ENCODE measurements at places on chromosomes 7 and 10. TPM values are rescaled to one million over a fixed set of nuclear protein-coding genes. Genes with fewer than 3 reads are reported as not detected.

SNCG gene
- total RNA-seq = not detected

DNA sequence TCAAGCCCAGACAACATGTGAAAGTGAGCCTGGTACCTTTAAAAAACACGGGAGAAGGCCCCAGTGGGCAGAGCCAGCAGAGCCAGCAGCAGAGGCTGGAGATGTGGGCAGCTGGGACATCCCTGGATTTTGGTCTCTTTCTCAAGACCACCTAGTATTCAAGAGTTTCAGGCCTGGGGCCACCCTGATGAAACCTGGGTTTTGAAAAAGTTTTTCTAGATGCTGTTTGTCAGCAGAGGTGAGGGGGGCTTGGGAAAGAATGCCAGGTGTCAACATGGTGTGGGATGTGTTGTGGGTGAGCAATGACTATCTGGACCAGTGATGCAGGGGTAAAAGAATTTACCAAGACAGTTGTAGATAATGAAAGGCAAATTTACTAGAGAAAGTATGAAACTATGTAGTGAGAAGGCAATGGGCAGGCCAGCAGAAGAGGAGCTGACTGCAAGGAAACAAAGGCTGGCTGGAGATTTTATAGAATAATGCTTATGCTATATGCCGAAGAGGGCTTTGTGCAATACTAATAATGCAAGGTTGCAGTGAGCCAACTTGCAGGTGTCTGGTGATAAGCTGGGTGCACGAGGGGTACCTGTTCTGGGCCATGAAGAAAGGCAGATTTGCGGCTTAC lies 28.1 kb upstream of the PLEKHA1 start:
- no peak for DNase-seq

OR2AE1 gene
- total RNA-seq = not detected

TMEM139 gene
- 0.77 TPM for total RNA-seq

DNA sequence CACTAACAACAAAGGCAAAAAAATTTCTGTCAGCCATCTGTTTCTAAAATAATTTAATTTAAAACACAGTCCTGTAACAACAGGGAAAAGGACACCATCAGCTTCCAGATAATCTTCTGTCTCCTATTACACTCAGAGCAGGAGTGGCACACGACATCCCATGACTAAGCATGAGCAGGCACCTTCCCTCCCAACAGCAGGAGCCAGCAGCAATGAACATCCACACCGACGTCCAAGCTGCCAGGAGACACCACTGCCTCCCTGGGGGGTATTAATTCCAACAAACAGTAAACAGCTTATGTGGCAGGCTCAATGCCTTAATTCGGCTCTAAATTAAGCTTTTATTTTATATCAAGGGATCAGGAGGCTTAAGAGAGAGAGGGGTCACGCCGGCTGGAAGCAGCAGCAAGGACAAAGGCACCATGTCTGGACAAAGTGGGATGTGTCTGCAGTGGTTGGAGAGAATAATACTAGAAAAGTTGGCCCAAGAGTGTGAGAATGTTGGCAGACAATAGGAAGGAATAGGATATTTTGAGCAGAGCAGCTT lies 45.7 kb downstream of the KIAA1549 start:
- DNase-seq = no peak

SRRM3 gene
- total RNA-seq = not detected

DNA sequence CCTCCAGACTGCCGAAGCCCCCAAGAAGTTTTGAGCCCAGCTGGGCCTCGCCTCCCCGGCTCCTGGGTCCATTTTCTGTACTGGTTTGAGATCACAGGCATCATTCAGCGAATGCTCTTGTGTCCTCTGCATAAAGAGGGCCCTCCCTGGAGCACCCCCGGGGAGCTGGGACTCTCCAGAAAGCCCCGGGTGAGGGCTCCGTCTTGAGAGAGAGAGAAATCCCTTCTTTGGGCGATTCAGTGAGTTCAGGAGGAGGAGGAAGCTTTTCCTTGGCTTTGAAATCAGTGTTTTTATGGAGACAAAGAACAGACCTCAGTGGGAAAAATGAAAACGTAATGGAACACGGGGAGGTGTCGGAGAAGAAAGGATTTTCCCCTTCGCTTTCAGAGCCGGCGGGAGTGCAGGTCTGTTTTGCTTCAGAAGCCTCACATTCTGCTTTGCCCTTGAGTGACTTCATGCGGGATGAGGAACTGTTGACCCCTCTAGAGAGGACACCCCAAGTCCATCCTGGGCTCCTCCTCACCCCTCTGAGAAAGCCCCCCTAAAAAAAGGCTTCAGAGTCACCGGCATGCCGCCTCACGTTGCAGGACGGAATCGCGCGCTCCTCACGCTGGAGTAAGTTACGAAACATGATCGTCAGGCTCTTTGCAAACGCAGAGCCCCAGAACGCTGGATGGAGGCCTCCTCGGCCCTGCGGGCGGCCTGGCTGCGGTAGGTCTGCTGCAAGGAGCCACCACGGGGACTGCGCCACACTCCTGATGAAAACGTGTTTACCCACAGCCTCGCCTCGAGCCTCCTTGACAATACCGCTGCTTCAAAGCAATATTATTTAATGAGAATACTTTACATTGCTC lies 8.5 kb upstream of the AP5Z1 start:
- no peak for DNase-seq

DNA sequence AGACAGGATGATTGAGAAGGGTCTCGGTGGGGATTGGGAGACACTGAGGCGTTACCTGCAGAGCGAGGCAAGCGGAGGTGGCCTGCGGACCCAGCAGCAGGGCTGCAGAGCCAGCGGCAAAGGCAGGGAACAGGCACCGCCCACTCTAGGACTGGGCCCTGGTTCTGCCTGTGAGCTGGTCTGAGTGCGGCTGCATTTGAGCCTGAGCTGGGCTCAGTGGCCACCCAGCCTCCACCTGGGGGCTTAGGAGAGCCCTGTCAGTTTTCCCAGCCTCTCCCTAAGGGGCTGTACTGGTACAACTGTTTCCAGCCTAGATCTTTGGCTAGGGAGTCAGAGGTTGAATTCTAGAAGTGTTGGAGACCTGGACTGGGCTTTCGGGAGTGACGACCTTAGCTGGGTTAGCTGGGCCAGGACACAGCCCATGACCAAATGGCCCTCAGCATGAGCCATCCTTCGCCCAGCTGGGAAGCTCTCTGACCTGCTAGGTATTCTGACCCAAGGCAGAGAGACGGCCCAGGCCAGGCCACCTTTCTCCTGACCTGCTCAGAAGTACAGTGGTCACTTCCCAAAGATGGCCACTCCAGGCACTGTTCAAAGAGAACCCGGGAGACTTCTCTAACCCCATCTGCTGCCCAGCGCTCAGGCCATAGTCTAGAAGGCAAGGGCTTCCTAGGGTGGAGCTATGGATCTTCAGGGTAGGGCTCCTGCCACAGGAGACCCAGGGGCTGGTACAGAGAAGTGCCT lies 64.9 kb downstream of the PAX2 start:
- DNase-seq = no peak

- no peak for DNase-seq
Observed at GRCh38 chr7:28469562-28469961, 57.2 kb downstream of the CREB5 start.

- no peak for DNase-seq
Observed at GRCh38 chr7:101953248-101953819, 135.9 kb downstream of the CUX1 start.

- no peak for DNase-seq
Observed at GRCh38 chr7:117186218-117187010, 136.4 kb downstream of the WNT2 start.

PAX4 gene
- total RNA-seq = not detected

GRCh38 chr10:67934336-67934735 lies 49.9 kb downstream of the SIRT1 start:
- no peak for DNase-seq

NPSR1 gene
- total RNA-seq = not detected

- DNase-seq = no peak
Observed at GRCh38 chr10:99672884-99673283, 13.6 kb downstream of the ENTPD7 start.

DNA sequence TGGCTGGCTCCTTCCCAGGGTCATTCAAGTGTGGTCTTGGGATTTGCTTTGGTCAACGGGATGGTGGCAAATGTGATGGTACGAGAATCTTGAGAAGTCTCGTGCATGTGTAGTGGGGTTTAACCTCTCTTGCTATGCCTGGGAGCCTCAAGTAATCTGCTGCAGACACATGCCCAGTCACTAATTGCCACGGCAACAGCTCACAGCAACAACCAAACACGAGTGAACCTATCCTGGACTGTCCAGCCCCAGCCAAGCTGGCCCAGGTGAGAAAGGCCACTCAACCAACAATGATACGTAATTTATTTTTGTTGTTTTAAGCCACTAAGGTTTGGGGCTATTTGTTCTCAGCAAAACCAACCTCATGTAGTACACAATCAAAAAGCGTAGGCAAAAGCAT lies 38.1 kb upstream of the DDC start:
- no peak for DNase-seq
